ENCODE measurements at places on chromosomes 12 and 14.

- no peak for DNase-seq
Observed at GRCh38 chr14:54475911-54476310, 12.9 kb downstream of the GMFB start.

DNA sequence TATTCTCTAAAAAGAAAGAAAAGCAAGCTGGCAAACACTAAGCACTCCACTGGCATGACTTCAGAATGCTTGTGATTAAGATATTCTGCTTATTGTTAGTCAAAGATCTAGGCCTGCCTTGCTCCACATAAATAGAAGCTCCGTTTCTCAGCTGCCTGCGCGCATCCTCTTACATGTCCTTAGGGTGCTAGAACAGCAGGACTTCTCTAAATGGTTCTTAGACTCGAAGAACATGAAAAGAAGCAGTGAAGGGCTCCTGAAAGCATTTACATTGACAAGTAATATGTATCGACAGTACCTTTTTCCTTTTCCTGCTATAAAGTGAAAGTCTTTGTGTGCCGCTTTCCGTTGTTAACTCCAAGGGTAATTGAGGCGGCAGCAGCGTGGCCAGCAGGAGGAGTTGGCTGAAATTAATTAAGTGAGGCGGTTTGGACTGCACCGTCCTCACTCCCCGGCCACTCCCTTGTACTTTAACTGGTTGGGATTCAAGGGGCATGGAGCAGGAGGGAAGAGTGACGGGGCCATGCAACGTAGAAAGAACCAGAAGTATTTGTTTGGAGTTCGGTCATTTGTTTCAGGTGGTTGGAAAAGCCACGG, 34.2 kb upstream of the OTX2 start:
- no peak for DNase-seq

DNA sequence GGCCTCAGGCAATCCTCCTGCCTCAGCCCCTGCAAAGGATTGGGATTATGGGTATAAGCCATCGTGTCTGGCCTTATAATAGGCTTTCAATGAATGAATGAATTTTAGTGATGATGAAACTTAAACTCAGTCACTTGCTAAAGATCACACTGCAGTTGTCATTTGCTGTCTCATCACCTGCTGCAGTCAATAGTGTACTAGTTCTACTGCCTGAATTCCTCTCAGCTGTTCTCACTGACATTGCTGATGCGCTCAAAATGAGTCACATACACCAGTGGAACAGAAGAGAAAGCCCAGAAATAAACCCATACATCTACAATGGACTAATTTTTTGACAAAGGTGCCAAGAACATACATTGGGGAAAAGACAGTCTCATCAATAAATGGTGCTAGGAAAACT, 5.6 kb upstream of the SYNJ2BP start:
- no peak for DNase-seq

DNA sequence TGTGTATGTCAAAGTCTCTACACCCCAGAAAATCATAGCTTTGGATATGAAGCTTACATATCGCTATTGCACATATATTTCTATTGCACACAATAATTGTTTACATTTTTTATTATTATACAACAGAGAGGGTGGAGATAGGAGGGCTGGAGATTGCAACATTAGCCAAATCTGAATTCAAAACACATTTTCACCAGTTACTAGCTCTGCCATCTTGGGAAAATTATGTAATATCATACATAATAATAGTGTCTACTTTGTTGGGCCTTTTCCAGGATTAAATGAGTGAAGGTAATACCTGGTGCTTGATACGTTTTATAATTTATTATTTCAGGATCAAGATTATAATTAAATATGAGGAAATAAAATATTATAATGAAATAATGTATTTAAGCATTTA, 507.4 kb upstream of the TBX3 start:
- no peak for DNase-seq

- no peak for DNase-seq
Observed at GRCh38 chr14:91360490-91361232, 57.0 kb downstream of the CCDC88C start.

DNA sequence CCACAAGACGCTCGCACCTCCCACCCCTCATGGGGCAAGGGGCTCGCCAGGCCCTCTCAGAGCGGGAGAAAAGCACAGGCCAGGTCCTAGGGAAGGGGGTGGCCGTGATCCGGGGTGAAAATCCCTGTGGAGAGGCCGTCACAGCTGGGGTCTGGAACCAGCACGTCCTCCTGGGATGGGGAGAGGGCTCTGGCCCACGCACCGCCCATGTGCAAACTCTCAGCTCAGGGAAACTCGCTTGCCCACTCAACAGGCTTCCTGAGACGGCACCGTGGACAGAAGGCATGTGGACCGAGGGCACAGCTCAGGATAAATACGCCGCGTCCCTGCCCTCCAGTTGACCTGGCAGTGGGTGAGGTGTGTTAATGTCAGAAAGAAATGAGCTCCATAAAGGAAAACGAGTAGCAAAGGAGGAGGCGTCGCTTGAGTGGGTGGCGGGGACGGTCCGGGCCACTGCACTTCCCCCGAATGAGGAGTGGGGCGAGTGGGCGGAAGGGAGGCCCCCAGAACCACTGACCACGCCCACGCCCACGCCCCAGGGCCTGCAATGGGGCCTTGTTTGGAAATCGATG, 57.6 kb upstream of the GALNT9 start:
- DNase-seq = no peak

GRCh38 chr12:31783996-31784645, 55.3 kb upstream of the AMN1 start:
- DNase-seq = no peak

DNA sequence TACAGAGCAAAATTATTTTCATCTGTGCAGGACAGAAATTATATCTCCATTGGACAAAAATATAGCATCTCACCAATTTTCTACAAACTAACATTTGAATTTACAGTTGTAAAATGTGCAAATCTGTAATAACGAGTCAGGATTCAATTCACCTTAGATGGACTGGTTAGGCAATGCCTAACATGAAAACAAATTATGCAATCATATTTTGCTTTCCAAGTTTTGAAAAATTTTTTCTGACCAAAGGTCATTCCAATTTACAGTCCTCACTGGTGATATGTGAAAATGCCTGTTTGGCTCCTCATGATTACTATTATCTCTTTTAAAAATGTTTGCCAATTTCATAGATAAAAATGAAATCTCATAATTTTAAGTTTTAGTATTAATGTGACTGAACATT, 6.5 kb upstream of the CPM start:
- DNase-seq = no peak

GRCh38 chr14:53570411-53571387, 385.9 kb downstream of the BMP4 start:
- DNase-seq = no peak

DNA sequence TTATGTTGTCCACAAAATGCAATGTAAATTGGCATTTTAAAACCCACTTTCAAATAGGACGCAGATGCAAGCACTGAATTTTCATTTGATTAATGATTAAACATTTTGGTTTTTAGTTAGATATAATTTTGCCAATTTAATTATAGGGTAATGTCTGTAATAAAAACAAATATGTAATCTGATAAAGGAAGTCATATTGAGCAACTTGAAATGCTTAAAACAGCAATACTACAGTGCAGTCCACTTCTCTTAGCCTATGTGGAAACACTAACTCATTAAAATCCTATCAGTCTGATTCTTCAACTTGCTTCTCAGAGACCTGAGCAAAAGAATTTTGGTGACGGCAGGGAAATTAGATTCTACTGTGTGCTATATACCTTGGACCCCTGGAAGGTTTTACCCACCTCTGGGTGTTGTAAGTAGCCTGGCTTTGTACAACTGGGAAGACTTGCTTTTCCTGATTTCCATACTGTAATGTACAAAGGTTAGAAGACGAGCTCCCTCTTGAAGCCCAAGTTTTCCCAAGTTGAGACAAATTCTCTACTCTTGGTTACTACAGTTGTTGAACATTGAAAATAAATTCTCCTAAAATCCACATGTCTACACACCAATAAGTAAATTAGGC, 4.1 kb downstream of the TRHDE start:
- no peak for DNase-seq

DNA sequence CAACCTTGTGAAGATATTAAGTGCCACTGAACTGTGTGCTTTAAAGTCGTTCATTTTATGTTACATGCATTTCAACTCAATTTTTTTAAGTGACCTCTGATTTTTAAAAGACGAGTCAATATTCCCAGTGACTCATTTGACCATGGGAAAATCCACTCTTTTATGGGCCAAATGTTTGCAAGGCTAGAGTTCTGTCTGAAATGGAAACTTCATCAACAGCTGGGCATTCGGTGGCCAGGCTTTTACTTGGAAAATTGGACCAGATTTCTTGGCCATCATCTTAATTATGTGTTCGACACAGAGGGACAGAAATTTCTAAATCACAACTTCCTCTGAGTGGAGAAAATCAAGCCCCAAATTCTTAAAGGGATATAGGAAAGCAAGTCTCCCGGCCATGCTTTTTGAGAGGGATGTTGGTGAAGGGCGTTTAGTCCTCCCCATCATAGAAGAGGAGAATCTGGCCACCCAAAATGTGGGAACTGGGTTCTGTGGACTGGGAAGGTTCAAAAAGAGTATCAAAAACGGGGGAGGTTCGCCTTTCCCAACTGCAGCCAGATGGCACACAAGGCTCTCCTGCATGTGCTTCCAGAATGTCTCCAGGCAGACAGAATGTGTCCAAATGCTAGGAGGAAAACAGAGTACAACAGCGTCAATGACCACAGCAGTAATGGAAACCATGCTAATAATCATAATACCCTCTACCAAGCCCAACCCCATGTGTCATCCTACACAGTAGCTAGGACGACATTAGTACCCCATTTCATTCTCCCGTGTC, 40.9 kb upstream of the FZD10 start:
- no peak for DNase-seq

DNA sequence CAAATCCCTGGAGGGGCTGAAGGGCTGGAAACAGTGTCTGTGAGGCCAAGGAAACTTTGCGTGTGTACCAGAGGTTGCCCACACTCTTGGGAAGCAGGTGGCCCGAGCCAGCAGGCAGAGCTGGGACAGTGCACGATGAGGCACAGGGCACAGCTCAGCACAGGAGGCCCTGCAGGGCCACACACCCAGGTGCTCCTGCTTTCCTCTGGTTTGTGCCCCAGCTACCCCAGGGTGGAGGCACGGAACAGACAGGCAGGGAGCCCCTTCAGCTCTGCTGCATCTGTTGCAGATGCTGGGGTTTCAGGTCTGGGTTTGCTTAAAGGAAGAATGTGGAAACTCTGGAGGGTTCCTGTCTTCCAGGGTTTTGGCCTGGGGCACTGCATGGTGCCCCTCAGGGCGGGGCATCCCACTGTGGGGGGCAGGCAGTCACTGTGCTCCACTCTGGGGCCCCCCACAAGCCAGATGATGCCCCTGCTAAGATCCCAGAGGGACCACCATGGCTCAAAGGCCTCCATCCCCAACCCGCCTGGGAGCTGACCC, 8.6 kb downstream of the TMEM179 start:
- no peak for DNase-seq

- DNase-seq = no peak
Observed at GRCh38 chr14:28163897-28164296, 602.7 kb upstream of the FOXG1 start.

GRCh38 chr12:34291001-34291400, 268.7 kb downstream of the ALG10 start:
- no peak for DNase-seq

DNA sequence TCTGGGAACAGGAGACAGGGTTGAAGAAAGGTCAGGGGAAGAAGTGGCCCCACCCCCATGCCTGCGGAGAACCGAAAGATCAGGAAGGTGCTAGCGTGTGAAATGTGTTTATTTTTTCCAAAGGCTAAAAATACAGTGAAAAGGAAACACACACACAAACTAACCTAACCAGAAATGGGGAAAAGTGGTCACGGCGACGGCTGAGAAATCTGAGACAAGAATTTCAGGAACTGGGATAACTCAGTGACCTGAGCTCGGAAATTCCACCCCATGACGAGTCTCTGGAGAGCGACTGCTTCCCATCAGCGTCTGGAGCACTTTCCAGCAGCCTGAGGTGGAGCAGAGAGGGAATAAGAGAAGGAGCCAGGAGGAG, 16.6 kb upstream of the RND1 start:
- no peak for DNase-seq

DNA sequence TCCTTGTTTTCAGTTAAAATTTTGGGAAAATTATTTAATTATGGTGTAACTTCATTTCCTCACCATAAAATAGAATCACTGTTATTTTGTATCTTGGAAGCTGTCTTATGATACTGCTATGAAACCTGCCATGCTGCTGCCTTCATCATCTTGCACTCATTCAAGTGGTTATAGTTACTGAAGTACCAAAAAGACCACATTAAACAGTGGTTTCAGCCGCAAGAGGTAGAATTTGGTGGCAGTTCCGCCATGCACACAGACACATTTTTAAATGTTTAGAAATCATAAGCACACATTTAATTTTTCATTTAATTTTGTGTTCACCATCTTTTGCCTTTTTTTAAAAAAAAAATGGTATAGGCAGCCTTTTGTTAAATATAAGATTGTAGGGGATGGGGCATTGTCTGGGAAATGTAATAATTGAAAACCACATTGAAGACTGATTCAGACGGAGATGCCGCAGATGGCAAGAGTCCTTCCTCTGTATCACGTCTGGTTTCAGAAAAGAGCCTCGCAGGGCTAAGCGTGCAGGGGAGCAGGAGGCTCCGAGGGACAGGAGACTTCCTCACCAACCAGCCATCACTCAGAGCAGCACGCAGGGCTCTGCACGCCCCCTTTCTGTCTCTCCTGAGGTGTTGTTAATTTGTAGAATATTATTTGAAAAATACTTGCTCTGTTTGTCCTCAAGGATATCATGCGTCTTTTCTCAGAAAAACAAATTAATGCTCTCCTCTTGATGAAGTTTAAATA, 115.2 kb upstream of the PELI2 start:
- peak; percentile 80 for DNase-seq

DNA sequence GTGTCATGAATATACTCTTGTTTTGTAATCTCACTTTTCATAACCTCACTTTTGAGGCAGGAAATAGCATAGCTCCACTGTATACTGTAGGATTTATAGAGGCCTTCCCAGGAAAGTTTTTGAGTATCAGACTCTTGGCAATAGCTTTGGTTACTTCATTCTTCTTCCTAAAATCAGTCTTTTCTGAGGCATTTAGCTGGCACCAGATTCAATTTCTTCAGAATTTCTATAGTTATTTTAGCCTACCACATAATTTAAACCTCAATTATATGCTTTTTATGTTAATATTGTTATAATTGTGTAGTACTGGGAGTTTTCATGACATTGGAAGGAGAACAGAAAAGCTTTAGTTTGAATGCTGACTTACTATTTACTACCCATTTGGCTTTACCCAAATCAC, 322.3 kb upstream of the FAR2 start:
- DNase-seq = no peak
